ENCODE measurements at places on chromosomes 1 and 21. TPM values are rescaled to one million over a fixed set of nuclear protein-coding genes. Genes with fewer than 3 reads are reported as not detected.

DCDC2B gene
- total RNA-seq, result not detected

ZNF687 gene
- 22.6 TPM for total RNA-seq

DNA sequence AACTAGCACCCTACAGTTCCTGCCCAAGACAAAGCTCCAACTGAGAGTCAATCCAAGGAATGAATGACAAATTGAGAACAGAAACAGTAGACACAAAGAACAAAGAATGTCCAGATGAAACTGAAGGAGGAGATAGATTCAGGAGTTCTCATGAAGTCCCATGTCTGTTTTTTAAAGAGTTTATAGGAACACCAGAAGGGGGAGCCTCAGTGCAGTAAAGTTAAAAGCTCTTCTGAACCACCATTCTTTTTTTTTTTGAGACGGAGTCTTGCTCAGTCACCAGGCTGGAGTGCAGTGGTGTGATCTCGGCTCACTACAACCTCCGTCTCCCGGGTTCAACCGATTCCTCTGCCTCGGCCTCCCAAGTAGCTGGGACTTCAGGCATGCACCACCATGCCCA lies 323.6 kb downstream of the MRPL39 start:
- no peak for DNase-seq

- DNase-seq, result no peak
Measured at GRCh38 chr1:109478806-109479205, 4.9 kb upstream of the ATXN7L2 start.

CORT gene
- total RNA-seq, result not detected

DNA sequence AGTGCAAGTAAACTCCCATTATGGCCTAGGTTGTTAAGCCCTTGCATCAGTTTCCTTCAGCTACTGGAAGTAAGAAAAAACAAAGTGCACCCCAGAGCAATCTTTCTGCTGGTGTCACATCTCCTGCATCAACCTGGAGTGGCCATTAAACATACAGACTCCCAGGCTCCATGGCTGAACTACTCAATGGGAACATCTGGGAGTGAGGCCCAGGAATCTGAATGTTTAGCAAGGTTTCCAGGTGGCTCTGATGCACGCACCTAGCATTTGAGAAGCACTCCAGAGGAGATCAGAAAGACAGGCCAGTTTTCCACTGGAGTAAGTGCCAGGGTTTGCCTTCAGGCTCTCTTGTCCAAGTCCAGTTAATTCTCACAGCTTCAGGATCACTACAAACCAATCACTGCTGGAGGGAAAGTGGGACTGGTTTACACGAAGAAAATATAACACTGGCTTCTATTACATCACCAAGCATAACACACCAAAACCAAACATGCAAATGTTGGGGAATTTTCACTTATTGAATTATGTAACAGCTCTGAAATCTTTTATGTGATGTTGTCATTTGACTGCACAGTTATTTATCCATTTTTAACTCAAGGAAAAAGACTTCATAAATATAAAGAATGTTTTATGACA lies 22.3 kb upstream of the ABCA4 start:
- DNase-seq, result no peak

DNA sequence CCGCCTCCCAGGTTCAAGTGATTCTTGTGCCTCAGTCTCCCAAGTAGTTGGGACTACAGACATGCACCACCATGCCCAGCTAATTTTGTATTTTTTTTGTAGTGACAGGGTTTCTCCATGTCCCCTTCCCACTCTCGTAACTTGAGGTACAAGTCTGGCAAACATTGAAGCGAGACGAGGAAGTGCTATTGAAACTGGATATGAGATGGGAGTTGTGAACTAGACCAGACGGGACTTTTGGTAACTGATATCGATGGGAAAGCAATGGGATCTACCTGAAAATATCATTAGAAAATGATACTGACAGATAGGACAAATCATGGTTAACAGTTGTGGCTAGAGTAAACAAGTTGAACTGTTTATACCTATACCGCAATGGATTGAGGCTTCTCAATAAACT lies 95.2 kb upstream of the TRABD2B start:
- DNase-seq, result no peak

- DNase-seq, result peak; percentile 9
Measured at GRCh38 chr21:46208761-46209721, 19.5 kb downstream of the LSS start.

FH gene
- total RNA-seq, result 81.0 TPM

GRCh38 chr21:18403735-18404450 lies at the start of gene TMPRSS15:
Gene TMPRSS15, minus strand, starts transcription at chr21:18403785. Its CDS starts 163 bp downstream, at chr21:18403622.
- DNase-seq, result no peak

DNA sequence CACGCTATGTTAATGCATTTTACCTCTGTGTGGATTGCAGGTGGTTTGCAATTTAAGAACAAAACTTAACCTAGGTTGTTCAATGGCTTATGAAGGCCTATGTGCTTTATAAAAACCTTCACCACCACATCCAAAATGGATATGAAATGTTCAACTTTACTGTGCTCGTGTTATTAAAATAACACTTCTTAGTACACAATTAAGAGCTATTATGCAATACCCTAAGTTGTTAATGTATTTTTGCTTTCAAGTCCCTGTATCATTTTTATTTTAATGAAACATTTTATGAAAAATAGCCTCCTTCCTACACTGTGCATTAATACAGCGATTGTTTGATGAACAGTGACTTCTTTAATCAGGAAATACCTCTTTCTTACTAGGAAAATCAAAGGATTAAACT lies 12.0 kb downstream of the NCAM2 start:
- no peak for DNase-seq
